Right lobe of liver (tissue), 6 donors: ENCODE measurements at places on chromosomes 4 and X. TPM values are rescaled to one million over a fixed set of nuclear protein-coding genes. Genes with fewer than 3 reads are reported as not detected.

The TMEM35A gene
- not detected for total RNA-seq

- DNase-seq: no peak
Observed at GRCh38 chr4:40963897-40964478, 214.2 kb downstream of the NSUN7 start.

GRCh38 chrX:129755779-129756650 is 17.2 kb downstream of the XPNPEP2 start:
- DNase-seq: no peak

GRCh38 chr4:161813389-161813788 is 350.4 kb downstream of the FSTL5 start:
- no peak for DNase-seq

- DNase-seq: no peak
Observed at GRCh38 chr4:149095811-149096210, 653.6 kb upstream of the NR3C2 start.
